ENCODE measurements at places on chromosomes 6 and 20.

- no peak for DNase-seq
Observed at GRCh38 chr6:7532232-7532631, 9.2 kb upstream of the DSP start.

DNA sequence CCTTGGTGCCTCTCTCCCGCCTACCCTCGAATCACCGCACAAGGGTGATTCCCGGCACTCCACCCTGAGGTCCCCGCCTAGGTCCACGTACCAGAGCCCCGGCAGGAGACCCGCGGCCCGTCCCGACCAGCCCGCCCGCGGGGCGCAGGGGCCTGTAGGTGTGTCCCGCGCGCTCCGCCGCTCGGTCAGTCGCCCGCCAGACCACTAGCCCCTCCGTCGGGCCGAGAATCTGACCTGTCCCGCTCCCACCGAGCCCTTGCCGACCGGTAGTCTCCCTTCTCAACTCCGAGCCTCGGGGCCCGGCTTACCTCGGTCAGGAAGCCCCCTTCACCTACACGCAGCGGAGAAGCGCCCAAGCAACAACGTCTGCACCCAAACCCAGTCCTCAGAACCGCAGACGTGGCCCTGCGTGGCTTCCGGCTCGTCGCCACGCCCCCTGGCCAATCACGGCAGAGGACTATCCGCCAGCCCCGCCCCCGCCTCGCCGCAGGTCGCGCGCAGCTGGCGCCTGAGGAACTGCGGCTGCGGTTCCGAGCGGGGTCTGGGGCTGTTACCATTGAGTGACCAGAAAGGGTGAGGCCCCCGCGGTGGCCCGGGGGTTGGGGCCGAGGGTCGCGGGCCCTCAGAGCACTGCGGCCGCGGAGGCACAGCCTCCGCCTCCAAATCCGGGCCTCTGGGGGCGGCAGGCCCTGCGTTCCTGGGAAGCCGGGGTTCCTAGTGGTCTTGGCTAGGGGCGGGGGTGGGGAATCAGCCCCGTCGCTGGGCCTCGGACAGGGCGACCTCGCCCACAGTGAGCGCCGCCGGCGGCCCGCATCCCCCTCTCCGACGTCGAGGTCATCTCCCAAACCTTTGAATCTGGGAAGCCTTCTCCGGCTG lies at the start of the genes PGM3 and RWDD2A:
PGM3 (minus strand) TSS at position 395 of the 876 bp plus-strand sequence. CDS start 2,253 bp downstream, outside the sequence.
RWDD2A (plus strand) TSS at position 487 of the 876 bp plus-strand sequence. CDS start 1,095 bp downstream, outside the sequence.
- peak; percentile 76 for DNase-seq

- DNase-seq: no peak
Observed at GRCh38 chr6:75334266-75335040, 49.9 kb upstream of the TMEM30A start.

DNA sequence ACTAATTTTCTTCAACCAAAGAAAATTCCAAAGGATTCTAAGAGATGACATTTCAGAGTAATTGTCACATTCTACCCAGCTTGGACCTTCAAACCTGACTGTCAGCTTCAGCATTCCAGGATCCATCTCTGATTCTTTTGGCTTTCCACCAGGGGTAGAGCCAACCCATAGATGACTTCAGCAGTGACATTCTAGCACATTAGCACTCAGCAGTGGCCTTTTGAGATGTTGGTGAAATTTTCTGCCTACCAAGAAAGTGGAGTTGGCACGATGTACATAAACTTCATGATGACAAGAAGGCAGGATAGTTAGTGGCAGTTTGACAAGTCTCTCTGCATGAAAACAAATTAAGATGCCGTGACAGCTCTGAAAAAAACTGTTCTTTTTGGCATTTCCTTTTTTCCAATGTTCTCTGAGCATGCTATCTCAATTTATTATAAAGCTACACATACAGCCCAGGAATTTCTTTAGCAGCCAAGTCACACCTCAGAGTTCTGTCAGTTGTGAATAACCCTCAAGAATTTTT lies 466.5 kb upstream of the RNF217 start:
- no peak for DNase-seq

- DNase-seq: no peak
Observed at GRCh38 chr6:108952776-108953486, 104.7 kb downstream of the ARMC2 start.

DNA sequence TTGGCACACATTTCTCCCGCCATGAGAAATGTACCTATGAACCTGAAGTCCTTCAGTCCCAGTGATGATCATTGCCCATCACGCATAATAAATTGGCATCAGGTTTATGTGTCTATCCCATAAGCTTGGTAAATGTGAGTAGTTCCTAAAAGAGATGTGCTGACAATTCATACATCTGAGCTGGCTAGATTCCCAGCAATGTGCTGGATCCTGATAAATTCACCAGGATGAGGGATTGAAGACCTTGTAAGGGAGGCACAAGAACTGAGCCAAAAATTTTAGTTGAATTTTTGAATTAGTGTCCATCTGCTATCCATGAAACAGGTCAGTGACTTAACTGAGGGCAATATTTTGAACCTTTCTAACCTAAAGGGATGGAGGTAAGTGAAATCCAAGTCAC lies 267.9 kb upstream of the CITED2 start:
- DNase-seq: no peak

GRCh38 chr6:166052837-166053236 lies 114.8 kb downstream of the TBXT start:
- no peak for DNase-seq
